Posterior vena cava (tissue), 2 donors: ENCODE measurements at places on chromosomes 1 and 21. TPM values are rescaled to one million over a fixed set of nuclear protein-coding genes. Genes with fewer than 3 reads are reported as not detected.

TMEM183A gene
- 43.5 TPM for total RNA-seq

RSBN1 gene
- total RNA-seq, result 16.2 TPM

PPIAL4G gene
- not detected for total RNA-seq

SLAMF7 gene
- total RNA-seq, result 0.69 TPM

OR2L13 gene
- total RNA-seq, result not detected

KPRP gene
- not detected for total RNA-seq

VAMP4 gene
- 16.8 TPM for total RNA-seq

LYSMD1 gene
- total RNA-seq, result 7.0 TPM

VHLL gene
- total RNA-seq, result not detected

LEMD1 gene
- total RNA-seq, result not detected

ST6GALNAC5 gene
- 21.8 TPM for total RNA-seq

GRCh38 chr21:16908077-16908476, 604.8 kb upstream of the CXADR start:
- no peak for DNase-seq

DNA sequence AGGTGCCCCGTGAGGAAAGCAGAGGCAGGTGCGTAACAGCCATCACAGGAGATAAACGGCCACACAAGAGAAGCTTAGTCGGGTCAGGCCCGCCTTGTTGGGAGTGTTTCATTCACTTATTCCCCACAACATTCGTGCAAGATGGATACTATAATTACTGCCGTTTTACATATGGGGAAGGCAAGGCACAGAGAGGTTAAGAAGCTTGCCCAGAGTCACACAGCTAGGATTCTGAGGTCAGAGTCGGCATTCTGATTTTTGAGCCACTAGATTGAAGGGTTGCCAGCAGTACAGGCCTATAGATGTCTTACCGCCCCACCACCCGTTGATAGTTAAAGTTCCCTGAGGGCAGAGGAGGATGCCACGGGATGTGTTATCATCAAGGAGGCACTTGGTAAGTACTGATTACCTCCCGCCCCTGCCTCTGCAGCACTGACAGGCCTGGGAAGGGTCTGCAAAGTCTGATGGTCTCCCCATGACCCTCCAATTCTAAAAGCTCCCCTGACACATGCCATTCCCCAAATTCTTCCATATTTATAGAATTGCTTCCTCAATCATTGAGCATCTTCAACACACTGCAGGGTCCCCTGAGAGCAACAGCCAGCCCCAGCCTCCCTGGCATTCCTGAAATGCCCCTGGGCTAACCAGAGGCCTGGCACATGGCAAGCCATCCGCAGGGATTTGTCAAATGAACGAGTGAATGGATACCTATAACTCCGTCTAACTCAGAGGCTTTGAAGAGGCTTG, 74.7 kb upstream of the CLDN14 start:
- DNase-seq, result no peak

GRCh38 chr1:42992054-42992571, 33.4 kb upstream of the SLC2A1 start:
- DNase-seq, result no peak

GRCh38 chr1:5514527-5515183, 477.6 kb downstream of the NPHP4 start:
- peak; percentile 90 for DNase-seq

DNA sequence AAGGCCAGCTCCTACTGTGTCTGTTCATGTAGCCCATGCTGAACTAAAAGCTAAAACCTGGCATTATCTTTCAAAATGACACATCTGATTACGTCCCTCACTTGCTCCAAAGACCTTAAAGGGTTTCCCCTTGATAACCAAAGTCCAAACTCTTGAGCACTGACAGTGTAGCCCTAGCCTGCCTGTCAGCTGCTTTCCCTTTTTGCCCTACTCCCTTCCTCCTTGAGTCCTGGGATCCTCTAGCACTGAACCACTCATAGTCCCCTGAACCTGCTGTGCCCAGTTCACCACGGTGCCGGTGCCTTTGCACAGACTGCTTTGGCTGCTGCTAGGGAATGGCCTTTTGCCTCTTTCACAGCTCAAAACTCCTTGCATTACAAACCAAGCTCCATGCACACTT, 67.5 kb downstream of the PLXNA2 start:
- no peak for DNase-seq

GRCh38 chr1:174448974-174449373, 1.2 kb downstream of the GPR52 start:
- DNase-seq, result no peak

DNA sequence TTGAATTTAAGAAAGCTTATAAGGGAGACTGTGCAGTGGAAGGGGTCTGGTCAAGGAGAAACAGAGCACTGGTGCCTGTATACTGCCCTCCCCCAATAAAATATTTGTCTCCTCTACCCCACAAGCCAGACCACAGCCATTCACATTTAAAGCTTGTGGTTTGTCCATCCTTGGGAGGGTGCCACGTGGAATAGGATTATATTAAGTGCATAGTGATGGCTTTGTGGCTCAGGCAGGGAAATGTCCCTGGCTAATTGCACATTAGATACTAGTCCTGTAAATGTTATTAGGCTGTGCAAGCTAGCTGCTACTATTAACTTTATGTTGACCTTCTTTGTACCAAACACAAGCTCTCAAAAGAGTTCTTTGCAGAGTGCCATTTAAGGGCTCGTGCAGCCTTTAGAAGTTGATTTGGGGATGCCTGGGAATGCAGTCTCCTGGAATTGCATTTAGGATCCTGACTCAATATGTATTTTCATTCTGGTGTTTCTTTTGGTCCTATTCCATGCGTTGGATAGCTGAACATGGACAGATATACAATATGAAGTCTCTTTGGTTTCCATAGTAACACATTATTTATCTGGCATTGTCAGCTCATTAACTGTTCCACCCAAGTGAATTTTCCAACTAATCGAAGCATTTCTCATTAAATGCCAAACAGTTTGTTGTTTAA, 210.6 kb downstream of the ROR1 start:
- DNase-seq, result no peak

- no peak for DNase-seq
These were observed 48.2 kb upstream of the TNFSF4 start for GRCh38 chr1:173255214-173255813.

GRCh38 chr21:42636520-42637266, 16.7 kb upstream of the PDE9A start:
- DNase-seq, result no peak

GRCh38 chr1:11462224-11462923, 16.6 kb upstream of the DISP3 start:
- no peak for DNase-seq

- peak; percentile 85 for DNase-seq
These were observed 116.8 kb downstream of the TOMM20 start for GRCh38 chr1:235011599-235012435.

DNA sequence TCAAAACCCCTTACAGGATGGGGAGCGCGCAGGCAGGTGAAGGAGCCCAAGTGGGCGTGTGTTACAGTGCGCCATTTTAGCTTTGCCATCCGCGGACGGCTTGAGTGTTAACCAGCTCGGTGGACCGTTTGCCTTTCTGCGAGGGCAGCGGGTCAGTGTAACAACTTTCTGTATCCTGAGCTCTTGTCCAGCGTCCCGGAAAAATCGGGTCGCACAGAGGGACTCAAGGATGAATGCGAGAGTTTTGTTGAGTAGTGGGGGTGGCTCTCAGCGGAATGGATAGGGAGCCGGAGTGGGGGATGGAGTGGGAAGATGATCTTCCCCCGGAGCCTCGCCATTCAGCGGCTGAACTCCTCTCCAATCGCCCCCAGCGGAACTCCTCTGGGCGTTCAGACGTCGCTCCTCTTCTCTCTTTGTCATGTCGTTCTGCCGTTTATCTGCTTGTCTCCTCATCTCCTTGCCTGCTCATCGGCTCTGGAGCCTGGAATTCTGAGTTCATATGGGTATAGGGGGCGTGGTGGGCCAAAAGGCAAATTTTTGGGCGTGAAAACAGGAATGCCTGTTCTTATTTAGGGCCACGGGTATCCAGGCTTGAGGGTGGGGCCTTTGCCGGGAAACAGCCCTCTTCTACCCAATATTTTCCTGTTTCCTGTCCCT, 295.4 kb downstream of the CTH start:
- DNase-seq, result no peak

DNA sequence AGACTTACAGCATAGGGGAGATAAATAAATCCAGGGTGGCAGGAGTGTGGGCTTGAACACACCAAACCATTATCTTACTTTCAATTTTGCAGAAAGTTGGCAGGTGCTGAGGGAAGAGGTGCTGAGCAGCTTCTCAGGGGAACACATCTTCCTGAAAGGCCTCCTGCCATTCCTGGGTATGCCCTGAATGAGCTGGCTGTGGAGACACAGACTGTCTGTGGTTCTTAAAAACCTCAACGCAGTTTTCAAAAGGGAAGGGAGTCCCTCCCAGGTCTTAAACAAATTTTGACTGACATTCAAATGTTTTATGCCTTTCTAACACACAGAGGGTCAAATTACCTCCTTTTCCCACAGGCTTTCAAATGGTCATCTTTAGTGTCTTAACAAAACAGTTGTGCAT, 166.9 kb downstream of the TNFSF18 start:
- no peak for DNase-seq

DNA sequence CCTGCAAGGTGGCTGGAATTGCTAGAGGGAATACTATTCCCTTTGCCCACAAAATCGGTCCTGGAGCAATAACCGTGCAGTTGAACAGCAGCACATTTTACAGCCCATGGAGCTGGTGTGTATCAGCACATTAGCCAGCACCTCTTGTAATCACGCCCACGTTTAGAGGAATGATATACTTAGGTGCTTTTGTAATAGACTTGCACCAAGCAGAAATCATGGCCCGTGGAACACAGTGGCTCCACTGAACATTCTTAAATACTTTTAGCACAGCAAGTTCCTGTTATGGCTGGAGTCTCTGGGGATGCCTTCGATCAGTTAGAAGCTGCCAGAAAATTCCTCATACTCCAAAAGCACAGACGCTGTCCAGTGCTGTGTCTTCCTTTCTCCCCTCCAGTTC, 218.1 kb upstream of the FAM78B start:
- no peak for DNase-seq

DNA sequence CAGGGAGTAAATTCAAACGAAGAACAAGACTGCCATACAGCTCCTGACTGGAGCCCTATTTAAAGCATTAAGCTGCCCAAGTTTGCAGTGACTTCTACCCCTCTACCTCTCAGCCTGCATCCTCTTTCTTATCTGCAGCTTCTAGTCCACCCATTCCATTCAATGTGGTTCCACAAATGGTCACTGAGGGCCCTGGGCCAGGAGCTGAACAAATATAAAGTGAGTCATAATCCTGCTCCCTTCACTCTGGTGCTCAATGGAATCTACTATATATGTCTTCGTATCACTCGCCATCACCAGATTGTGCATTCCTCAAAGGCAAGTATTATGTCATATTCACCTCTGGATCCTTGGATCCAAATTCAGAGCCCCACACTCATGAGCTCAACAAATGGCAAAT, 398.7 kb downstream of the BRINP2 start:
- DNase-seq, result no peak

GRCh38 chr1:103459346-103459745, 66.2 kb upstream of the RNPC3 start:
- no peak for DNase-seq

- DNase-seq, result no peak
These were observed 196.2 kb upstream of the APP start for GRCh38 chr21:26366781-26367180.

- DNase-seq, result no peak
These were observed at the start of gene CFHR3 for GRCh38 chr1:196774603-196775002. Gene CFHR3, plus strand, starts transcription at chr1:196774840. Its CDS starts 47 bp downstream, at chr1:196774887.

DNA sequence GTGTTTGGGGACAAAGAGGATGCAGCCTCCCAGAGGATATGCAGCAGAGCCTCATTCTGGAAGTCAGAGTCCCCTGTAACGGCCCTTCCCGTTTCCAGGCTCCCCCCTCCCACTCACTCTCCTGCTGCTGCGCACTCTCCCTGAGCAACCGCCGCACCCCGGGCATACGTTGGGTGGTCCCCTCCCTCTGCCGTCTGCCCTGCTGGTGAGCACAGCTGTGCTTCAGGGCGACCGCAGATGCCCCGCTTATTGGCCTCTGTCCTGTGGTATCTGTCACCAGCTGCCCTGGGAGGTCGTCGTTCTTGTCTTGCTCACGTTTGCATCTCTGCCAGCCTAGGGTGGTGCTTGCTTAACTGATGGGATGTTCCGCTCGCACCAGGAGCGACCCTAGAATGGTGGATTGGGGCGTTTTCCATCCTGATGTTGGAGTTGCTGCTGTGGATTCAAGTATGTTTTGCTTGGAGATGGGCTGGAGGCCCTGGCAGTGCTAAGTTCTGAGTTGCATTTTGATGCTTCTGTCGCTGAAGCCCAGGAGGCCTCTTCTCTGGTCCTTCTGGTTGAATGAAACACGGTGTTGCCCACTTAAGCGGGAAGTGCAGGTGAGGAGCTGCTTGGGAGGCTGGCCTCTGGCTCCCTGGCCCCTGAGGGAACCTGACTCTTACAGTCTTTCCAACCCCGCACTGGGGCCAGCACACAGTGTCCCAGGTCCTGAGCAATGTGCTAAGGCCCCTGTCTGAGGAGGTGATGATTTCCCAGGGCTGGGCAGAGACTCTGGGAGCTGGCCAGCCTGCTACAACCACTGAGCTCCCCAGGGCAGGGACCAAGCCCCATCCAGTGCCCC, 3.2 kb downstream of the TMEM201 start:
- DNase-seq, result peak; percentile 76

- no peak for DNase-seq
These were observed 15.8 kb upstream of the NUP210L start for GRCh38 chr1:154170547-154171222.

- no peak for DNase-seq
These were observed 33.6 kb downstream of the KIF26B start for GRCh38 chr1:245188403-245188802.
